HEK293T (cell line): ENCODE measurements at places on chromosomes 3 and 15.

GRCh38 chr3:9270704-9271103 is 21.3 kb upstream of the SRGAP3 start:
- DNase-seq = no peak

DNA sequence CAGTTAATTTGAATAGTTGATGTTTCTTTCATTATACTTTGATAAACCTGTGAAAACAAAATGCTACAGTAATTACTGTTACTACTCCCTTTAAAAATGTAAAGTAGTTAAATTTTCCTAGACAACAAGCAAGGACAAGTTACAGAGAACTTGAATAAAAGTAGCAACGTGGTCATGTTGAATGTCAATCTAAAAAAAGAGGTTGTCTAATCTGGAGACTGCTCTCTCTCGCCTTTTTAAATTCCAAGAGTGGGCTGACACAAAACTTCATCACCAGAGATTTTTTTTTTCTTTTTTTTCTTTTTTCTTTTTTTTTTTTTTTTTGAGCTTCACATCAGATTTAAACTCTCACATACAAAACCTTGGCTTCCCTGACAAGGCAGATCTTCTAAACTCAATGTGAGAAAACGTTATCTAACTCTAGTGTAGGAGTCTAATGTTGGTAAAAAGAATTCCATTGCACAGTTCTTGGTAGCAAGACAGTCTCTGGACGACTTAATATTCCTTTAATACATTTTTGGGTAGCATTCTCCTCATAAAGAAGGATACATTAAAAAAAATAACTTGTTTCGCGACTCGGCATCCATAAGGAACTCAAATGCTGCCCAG is 4.1 kb downstream of the FOXP1 start:
- DNase-seq = no peak

- DNase-seq = no peak
Observed at GRCh38 chr3:182810574-182811268, 17.4 kb downstream of the ATP11B start.

GRCh38 chr15:90645873-90646575 is 71.1 kb upstream of the BLM start:
- DNase-seq = no peak

DNA sequence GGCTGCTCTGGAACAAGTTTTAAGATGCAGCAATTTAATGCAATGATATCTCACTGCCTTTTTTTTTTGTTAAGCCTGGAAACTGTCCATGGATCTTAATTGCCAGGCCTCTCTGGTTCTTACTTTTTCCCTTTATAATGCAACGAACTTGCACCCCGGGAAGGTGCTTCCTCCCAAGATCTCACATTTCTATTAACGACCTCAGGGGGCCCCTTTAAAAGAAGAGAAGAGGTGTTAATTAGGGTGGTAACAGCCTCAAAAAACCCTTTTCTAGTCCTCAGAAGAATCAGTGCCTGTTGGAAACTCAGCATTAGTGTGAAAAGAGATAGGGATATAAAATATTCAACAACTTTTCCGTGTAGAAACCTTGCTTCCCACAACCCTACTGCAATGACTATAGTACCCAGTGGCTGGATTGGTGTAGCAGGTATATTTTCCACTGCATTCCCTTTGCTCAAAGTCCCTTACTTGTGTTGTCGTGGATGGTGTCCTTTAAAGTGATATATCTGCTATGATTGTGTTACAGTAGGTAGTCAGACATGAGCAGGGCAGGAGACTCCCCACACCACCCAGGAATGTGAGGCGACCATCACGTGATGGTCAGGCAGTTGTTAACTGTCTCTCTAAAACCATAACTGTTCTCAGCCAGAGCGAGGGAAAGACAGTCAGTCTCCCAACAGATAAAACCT is 121.8 kb downstream of the CTNNB1 start:
- DNase-seq = no peak

DNA sequence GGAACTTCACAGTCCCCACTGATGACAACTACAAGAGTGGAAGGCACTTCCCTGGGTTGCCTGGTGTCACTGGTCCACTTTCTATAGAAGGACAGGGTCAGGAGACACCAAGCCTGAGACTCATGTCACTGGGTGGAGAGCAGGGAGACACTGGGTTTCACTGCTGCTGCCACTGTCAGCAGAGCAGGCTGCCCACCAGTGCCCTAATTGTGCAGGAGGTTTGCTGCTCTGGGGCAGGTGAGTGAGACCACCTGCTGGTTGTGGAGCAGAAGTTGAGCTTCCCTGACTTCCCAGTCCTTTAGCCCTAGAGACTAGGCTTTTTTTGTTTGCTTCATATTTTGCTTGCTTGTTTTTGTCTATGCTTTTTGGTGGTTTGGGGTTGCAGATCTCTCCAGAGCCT is 528.4 kb upstream of the RGMA start:
- DNase-seq = no peak

DNA sequence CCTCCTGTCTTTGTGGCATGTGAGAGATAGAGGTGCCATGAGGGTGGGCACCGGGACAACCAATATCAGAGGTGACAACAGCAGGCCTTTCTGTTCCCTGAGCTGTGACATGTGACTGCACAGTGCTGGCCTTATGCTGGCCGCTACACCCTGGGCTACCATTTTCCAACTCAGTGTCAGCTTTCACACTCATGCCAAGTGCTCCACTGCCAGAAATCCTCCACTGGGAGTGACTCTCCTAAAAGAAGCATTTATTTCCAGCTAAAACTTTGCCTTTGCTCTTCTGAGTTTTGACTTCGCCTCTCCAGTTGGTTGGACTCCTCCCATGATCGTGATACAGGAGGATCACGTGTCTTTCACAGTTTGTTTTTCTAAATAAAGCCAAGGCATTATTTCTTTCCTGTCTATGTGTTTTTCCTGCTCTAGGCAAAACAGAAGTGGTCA is 31.4 kb downstream of the CA12 start:
- no peak for DNase-seq

- no peak for DNase-seq
Observed at GRCh38 chr3:128235207-128235926, 82.1 kb downstream of the EEFSEC start.

DNA sequence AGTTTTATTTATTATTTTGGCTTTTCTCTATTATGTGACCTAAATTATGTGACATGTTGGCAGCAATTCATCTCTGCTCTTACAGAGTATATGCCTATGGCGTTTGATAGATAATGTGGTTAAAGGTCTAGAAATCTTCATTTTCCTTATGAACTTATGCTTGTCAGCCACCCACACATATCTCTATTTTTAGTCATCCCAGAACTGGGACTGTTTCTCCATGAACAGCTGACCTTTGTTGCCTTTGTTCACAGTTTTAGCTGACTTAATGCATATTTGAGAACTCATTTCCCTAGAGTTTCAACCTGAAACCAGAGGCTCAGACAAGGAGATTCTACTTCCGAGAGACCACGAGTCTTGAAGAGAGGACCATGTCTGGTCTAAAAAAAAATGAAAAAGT is 176.5 kb downstream of the RAP2B start:
- DNase-seq = no peak

- DNase-seq = no peak
Observed at GRCh38 chr3:128310286-128311058, 156.2 kb downstream of the DNAJB8 start.

- no peak for DNase-seq
Observed at GRCh38 chr3:124812291-124813265, 74.6 kb downstream of the ITGB5 start.

- DNase-seq = no peak
Observed at GRCh38 chr3:4222574-4223175, 80.5 kb upstream of the SETMAR start.

DNA sequence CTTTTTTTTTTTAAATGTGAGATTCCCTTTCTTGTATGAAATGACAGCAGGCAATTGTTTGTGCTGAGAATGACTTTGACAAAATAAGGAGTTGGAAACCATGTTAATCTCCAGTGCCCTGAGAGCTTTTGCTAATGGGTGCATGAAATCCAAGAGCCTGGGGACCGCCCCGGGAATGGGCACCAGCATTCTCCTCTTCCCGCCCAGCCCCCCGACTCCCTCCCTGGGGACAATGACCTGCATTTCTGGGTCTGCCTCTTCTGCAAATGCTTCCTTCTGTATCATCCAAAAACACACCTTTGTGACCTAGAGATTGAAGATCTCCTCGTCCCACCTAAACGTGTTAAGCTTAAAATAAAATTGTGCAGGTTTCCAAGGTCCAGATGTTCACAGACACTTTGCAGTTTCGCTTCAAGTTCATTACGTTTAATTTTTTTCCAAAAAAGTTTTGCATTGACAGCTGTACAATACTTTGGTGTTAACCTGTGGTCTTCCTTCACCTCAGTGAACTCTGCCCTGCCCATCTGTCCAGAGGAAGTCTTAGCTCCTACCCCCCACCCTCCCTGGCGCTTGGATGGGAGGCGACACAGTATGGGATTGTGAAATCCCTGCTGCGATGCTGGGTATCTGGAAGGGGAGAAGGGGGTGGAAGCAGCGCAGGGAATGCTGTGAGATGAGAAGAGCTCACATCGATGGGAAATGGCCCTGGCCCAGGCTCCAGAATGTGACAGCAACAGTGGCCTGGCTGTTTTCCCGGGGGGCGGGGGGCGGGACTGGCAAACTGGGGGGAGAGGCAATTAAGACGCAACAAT is 50.1 kb downstream of the TLE3 start:
- DNase-seq = no peak
